ENCODE measurements at places on chromosomes 5 and 9.
A peak's percentile ranks its signal among the peaks of the same experiment; 100 is the strongest.

DNA sequence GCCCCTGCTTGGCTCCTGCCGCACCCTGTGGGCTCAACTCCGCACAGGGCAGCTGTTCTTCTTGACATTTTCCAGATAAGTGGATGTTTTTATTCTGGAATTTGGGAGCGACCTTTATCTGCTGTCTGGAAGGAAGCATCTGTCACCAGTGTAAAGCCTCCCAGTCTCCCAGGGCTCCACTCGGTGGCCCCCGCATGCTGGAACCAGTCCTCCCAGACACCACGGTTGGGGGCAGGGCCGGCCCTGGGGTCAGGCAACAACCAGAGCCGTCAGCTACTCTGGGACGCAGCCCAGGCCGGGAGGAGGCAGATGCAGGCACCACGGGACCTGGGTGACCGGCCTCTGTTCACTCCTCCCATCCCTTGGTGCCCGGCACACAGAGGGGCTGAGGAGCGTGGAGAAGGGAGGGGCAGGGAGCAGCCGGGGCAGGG, 92.8 kb upstream of the ADAMTS2 start:
- DNase-seq: no peak

DNA sequence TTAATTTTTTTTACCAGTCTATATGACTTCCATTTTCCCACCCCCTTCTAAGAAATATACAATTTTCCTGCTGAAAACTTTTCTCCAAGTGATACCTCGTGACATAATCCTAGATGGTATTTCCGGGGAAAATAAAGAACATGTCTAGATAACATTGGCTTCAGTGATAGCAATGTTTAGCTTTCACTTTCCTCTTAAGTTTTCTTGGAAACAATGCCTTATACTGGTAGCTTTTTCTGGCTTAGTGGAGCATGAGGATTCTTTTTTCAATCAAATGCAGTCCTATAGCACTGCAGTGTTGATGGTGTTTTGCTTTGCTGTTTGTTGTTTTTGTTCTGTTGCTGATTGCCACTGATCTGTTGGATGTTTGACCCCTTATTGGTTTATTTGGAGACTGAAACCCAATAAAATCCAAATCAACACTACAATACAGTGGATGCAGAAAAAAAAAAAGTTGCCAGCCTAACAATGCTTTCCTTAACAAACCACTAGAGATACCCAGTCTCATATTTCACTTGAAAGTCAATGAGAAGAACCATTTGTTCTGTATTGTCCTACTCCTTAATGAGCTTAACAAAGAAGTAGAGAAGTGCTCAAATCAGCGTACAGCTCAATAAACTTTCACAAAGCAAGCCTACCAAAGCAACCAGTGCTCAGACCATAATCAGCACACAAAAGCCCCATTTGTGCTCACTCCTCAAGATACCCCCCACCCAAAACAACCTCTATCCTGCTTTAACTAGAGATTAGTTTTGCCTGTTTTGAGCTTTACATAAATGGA, 74.2 kb upstream of the GRAMD2B start:
- DNase-seq: no peak

DNA sequence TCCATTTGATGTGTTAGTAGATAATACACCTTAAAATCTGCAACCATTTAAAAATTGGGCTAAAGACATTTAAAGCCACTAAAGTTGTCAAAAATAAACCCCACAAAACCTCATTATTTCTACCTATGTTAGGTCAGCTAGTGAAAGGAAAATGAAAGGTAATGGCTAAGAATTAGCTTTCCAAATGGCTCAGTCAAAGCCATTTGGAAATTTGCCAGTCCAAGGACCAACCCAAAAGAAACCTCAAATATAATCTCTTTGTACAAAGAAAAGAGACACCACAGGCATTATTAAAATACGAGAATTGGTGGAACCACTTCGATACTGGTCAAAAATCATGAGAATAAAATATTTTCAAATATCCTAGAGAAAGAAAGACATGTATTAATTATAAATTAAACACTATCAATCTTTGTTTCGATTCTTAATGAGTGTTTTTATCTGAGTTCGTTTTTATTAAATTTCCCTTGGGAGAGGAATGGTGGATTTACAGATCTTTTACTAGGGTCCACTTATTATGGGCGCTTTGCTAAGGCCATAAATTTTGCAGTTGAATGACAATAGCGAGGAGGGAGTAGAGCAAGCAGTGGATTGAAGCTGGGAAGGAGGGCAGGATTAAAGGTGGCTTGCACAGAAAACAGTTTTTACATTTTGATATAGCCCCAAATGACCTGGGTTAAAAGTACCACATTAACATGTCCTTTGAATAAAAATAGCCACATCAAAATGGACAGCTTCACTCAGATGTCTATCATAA, 116.8 kb upstream of the SHB start:
- no peak for DNase-seq

GRCh38 chr5:68848091-68848490, 245.7 kb upstream of the SLC30A5 start:
- no peak for DNase-seq

DNA sequence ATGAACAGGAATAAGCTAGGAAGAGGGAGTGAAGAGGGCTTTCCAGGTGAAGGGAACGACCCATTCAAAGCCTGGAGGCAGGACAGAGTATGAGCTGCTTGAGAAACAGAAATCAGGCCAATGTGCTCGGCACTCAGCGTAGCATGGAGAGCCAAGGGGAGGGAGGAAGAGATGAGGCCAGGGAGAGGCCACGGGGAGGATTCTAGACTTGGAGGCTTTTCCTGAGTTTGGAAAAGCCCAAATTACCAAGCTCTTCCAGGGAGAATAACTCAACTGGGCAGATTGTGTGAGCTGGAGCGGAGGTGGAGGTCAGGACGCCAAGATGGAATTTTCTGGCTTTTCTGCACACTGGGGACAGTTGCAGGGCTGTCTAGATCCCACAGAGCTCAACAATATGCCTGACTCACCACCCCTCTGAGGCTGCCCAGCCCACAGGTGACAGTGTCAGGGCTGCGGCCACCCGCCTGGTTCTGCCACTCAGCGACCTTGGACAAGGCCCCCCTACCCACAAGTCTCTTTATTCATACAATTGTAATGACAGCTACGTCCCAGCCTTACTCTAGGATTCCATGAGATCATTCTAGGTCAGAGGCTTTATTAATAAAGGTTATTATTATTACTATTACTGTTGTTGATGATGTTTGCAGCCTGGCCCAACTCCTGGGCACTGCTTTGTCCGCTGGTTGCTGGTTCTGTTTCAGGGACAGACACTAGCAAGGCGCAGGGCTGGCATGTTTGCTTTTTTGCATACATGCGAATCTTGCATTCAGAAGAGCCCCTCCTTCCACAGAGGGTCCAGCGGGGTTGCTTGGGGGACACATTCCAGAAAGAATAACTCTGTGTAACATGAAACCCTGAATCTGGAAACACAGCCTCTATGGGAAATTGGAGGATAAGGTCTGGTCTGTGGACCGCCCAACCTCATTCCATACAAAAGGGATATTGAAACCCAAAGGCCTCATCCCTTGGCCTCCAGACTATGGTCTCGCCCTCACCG, 9.4 kb upstream of the LMX1B start:
- no peak for DNase-seq

DNA sequence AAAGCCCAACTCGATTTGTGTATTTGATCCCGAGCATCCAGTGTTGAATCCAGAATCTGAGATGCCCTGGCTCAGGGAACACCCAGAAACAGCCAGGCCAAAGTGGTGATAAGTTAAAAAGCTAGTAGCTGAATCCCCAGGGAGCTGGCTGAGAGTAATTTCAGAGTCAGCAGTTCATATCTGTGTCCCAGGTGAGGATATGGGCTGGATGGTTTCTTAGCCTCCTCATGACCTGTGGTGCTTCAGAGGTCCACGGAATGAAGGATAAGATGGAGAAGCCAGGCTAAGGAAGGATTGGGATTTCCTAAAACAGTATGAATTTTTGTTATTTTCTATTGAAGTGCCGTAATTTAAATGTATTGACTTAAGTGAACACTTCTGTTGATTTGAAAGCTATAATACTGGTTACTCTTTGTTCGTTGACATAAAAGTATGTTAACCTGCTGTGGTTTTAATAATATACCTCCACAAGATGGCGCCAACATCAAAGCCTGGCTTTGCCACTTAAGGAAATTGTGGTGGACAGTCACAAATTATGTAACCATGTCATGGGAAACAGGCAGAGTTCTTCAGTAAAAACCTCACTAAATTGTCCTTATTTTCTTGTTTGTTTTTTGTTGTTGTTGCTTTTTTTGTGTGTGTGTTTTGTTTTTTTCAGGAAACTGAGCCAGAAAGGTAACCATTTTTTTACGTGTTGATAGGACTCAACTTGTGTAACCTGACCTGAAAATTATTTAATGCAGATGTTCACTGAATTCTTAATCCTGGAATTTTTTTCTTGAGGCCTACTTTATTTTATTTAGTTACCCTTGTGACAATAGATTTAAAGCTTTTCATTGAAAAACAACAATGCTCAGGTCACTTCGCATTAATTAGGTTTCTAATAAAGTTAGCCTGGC, 11.4 kb downstream of the MTAP start:
- peak; percentile 74 for DNase-seq

GRCh38 chr5:38362713-38363112, 104.4 kb downstream of the EGFLAM start:
- DNase-seq: no peak

- DNase-seq: no peak
These were observed 2.3 kb upstream of the CPLX2 start for GRCh38 chr5:175868996-175869638.

GRCh38 chr5:148887123-148887881, 60.9 kb downstream of the ADRB2 start:
- no peak for DNase-seq

DNA sequence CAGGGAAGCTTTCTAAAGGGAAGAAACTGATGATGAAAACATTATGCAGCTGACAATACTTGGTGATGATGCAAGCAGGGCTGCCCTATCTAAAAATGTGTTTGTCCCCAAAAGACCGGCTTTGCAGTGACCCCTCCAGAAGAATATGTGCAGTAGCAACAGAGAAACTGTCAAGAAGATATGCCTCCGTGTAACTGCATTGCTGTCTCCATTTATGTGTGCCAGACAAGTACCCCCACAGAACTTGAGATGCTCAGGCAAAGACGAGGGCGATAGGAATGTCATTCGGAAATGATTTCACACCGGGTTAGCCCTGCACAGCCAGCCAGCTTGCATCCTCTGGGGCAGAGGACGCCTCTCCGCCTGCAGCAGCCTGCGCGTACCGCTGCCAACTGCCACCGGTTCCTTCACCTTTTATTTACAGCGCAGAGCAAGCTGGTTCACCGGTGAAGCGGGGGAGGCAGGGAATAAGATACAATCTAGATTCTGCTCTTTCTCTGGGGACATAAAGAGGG, 2.0 kb downstream of the GABBR2 start:
- DNase-seq: no peak

Data from LoVo (cell line).